ENCODE measurements at places on chromosomes 1 and 21.

DNA sequence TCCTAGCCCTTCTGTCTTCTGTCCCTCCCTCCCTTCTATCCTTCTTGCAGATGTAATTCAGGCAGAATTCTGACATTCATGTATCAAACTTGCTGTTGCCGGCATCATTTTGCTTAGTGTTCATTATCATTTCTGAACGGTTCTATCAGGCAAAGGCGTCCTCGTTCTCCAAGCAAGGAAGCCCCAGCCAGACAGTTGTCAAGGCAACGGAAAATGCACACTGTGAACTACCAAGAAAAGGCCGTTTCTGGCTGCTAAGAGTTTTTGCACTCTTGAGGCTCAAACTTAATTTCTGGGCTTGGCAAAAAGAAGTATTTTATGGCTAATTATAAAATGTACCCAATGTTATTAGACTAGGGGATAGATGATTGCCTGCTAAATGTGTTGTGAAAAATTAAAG, 164.7 kb upstream of the KCNJ15 start:
- no peak for DNase-seq

- DNase-seq: no peak
These were observed 101.9 kb upstream of the TNR start for GRCh38 chr1:175845338-175845737.

GRCh38 chr1:160261556-160261892, 825 bp downstream of the DCAF8 start:
- DNase-seq: no peak

- DNase-seq: no peak
These were observed 719 bp upstream of the PARS2 start for GRCh38 chr1:54764922-54765561.

GRCh38 chr1:119504831-119505230, 2.2 kb upstream of the HSD3B1 start:
- DNase-seq: no peak

DNA sequence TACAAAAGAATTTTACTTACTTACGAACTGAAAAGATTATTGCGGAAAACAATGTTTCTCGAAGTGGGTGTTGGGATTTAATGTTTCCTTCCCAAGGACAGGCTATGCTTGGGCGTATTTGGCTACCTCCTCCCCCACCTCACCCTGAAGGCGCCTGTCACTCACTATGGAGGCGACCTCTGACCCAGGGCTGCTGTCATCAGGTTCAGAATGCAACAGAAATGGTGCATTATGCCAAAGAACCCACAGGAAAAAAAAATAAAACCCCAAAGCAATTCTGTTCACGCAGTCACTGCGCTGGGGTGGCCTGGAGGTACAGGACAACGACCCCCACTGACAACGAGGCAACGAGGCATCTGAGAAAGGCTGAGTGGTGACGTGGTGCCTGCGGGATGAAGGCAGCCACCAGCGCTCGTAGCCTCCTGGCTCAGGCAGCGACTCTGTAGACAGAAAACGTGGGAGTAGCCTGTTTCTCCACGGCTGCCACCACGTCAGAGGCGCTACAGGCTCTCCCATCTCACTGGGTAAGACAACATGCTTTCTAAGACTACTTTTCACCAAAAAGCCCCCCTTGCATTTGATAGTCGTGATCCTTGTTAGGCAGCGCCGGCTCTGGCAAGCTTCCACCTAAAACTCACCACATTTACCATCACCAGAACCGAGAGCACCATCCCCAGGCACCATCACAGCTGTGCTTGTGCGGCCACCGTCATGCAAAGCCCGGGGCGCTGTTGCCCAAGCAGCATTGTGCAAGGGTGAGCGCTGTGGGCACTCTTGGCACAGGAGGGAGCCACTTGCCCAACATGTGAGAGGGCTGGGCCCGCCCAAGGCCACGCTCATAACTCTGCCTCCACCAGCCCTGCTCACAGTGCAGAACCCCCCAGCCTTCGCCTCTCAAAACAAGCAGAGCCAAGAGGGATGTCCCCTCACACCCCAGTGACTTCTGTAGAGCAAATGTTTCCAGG, 14.3 kb downstream of the NADK start:
- DNase-seq: no peak

- DNase-seq: no peak
These were observed 8.3 kb upstream of the FAM177B start for GRCh38 chr1:222728746-222729145.

DNA sequence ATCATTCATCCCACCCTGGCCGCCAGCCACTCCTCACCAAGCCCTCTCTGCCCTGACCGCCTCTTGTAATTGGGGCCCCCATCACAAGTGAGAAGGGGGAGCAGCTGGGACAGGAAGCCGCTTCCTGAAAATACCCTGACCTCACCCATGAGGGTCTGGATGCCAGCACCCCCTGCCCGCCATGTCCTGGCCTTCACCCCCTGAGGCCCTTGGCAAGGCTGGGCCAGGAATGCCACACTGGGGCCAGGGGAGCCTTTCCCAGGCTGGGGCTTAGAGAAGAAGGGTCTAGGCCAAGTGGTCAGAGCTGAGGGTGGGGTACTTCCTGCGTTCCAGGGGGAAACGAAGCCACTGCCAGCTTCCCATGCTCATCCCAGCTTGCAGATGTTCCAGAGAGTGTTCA, 60.5 kb downstream of the TAS1R2 start:
- DNase-seq: peak; percentile 77

GRCh38 chr21:45873866-45874265, 107.7 kb upstream of the COL6A1 start:
- DNase-seq: no peak

DNA sequence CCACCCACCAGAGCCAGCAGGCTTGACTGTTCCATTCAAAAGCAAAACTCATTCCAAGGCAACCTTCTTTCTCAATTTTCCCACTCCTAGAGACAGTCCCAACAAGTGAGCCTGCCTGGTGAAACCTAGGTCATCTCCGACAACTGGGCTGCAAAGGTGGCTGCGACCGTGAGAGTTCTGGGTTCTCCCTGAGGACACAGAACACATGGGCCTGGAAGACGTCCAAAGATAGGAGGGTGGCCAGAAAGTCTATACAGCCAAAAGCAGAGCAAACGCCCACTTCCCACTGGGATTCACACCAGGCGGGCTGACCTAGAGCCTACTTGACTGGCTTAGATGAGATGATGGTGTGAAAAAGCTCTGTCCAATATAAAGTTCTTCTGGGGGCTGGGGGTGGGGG, 90.2 kb upstream of the GRIK3 start:
- DNase-seq: no peak

DNA sequence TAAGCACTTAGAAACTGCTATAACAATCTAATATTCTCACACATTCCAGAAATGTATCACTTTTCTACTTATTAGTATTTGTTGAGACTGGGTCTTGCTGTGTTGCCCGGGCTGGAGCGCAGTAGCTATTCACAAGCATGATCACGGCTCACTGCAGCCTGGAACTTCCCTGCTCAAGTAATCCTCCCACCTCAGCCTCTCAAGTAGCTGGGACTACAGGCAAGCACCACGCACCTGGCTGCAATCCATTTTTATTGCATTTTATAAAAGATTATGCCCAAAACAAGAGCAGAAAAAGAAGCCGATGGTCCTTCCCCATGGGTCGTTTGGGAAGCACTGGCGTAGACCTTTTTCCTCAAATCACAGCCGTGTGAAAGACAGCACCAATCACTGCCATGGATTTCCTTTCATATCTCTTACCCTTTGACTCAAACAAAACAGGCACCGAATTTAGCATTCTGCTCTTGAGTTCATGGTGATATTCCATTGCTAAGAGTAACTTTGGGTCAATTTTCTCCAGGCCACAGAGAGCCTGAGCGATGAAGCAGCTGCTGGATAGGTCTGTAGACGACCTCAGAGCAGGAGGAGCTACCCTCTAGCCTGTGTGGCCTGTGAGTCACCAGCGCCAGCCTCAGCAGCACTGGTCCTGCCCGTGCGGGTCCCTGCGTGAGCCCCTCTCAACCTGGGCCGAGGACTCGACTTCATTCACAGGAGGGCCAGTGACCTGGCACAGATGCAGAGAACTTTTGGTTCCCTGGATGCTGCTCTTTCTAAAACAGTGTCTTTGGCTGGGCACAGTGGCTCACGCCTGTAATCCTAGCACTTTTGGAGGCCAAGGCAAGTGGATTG, 80.8 kb downstream of the PIK3CD start:
- DNase-seq: no peak

DNA sequence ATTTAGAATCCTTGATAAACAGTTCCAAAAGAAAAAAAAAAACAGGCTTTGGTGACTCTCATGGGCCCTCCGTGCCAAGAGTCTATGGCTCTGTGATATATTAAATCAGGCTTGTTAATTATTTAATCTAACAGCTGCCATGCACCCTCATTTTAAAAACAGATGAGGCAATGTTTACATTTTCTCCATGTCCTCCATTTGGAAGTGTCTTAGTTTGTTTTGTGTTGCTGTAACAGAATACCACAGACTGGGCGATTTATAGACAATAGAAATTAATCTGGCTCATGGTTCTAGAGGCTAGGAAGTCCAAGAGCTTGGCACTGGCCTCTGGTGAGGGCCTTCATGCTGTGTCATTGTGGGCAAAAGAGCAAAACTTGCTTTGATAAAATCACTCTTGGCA, 58.0 kb downstream of the B3GALT5 start:
- DNase-seq: no peak

DNA sequence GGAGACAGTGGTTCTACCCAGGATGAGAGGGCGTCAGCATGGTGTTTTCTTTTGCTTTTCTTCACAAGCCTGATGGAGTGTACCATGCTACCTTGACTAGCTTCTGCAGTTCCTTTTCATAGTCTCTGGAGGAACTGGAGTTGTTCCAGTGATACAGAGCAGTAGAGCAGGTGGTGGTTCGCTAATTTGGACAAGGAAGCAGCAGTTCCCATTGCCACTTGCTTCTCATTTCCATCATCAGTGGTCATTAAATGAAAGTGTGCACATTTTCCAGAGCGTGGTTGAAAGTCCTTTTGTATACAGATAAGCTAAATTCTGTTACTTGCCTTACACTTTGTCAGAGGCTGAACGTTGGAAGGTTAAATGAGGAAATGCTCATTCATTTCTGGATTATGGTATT, 182.3 kb downstream of the C1orf21 start:
- DNase-seq: no peak

DNA sequence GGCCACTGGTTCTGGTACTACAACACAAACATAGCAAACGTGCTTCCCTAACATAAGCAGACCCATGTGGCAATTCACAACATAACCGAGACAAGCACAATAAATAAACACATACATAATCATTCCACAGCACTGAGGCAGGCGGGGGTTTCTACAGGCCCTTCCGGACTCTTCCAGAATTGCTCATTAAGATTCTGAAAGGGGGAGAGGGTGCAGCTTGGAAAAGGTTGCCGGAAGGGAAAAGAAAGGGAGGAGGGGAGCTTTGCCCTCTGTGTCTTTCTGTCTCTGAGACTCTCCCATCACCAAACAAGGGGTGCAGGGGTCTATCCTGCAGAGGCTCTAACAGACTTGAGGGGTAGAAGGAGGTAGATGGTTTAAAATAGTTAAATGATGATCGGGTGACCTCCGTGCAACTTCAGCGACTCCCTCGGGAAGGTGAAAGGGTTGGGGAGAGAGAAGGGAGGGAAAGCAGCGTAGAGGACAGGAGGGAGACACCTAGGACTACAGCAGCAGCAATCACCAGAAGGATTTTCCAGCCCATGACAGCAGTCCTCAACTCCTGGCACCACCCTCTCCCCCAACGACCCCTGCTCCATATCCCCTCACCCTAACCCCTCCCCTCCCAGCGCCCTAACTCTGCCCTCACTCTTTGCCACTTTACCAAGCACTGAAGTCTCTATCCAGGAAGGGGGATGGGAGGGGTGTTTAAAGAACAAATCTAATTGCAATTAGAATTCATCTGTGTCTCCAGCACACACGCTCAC, 365.5 kb upstream of the ESRRG start:
- no peak for DNase-seq

- no peak for DNase-seq
These were observed 66.4 kb downstream of the LRRC8D start for GRCh38 chr1:89887270-89887669.

DNA sequence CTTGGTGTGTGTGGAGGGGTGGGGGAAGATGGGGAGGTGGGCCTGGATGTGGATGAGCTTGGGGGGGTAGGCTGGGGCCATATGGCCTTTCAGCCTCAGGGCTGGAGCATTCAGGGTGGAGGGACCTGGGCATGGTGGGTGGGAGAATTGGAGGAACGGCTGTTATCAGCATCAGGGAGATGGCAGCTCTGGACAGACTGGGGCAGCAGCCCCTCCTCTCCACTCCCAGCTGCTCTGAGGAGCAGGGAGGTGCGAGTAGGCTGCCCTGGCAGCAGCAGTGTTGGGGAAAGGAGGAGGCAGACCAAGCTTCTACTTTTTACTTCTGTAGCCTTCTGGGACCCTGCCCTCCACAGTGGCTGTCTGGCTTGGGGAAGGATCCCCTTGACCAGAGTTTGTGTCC, 10.2 kb downstream of the PPFIA4 start:
- DNase-seq: no peak

DNA sequence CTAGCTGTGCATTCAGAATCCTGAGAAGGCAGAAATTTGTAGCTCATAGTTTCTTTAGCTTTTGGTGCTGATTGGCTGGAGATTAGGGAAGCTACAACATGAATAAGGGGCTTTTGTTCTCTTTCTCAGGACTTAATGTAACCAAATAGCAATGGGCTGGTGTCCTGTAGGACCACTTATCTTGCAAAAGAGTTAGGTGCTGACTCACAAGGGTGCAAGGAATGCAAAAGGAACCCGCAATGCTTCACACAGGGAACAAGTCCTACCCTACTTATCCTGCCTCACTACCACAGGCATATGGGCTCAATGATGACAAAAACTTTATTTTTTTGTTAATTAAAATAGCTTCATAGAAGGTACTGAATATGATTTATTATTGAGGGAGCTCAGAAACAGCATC, 541.5 kb downstream of the AMY1C start:
- DNase-seq: no peak

GRCh38 chr21:18646116-18646515, 242.5 kb upstream of the TMPRSS15 start:
- DNase-seq: no peak

DNA sequence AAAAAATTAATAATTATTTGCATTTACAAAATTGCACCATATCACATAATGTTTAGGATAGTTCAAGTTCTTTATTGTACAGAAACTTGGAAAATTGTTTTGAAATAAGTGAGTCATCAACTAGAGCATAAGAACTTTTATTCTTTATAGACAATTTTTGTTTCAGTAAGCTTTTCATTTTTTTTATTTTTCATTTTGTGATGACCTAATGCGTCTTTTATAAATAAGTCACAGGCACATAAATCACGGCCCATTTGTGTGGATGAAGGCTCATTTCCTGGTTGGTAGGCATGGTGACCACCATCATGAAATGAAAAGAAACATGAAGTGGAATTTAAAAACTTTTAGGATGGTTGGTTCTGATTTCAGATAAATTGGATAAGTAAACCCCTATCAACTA, 39.3 kb downstream of the SPAG17 start:
- no peak for DNase-seq

DNA sequence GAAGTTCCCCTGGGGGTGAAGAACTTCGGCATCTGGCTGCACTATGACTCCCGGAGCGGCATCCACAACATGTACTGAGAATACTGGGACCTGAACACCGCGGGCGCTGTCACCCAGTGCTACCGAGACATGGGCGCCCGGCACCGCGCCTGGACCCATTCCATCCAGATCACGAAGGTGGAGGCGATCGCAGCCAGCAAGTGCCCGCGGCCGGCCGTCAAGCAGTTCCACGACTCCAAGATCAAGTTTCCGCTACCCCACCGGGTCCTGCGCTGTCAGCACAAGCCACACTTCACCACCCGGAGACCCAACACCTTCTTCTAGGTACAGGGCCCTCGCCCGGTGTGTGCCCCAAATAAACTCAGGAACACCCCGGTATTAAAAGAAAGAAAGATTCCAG, 22.0 kb upstream of the SLC9A1 start:
- DNase-seq: no peak

Data from left hindlimb (tissue), 1 donor.